Bronchial epithelial cell (primary cell): ENCODE measurements at places on chromosomes 12 and 14. TPM values are rescaled to one million over a fixed set of nuclear protein-coding genes. Genes with fewer than 3 reads are reported as not detected.

GRCh38 chr12:116692605-116693004 is 45.3 kb downstream of the SPRING1 start:
- no peak for DNase-seq

DNA sequence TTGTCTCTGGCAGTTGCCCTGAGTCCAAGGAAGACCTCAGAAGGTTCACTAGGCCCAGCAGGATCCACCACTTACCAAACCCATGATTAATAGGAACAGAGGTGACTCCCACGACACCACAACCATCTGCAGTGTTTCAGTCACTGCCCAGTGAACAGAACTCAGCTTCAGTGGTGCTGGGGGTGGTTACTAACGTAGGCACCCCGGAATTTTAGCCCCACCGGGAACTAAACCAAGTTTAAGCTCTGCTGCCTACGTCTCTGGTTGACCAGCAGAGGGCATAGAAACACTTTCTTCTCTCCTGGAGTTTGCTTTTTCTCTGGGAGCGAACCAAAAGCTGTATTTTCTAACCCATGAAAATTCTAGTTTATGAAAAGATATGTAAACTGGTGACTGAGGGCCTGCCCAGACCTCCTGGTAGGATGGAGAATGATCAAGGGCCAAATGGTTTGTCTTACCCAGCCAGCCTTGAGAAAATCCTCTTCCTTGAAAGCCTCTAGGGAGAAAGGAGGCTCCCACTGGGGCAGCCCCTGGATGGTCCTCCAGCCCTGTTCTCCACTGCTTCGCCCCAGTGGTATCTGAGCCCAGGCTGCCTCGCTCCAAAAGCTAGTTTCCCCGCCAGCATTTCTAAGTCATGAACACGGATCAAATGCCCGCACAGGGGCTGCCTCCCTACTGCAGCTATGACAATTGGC is 379.8 kb downstream of the DPF3 start:
- peak; percentile 27 for DNase-seq

DNA sequence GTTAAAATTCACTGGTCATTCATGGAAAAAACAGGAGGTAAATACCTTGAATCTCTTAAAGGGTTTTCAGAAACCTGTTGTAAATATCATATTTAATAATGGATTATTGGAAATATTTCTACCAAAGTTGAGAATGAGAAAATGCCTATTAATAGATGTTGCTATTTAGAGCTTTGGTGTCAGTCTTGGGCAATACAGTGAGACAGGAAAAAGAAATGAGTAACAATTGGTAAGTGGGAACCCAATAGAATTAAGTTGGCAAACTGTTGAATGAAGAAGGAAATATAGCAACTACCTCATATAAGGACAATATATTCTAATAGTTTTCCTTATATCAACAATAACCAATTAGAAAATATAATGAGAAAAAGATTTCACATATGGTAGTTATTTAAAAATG is 78.0 kb downstream of the ATF7IP start:
- peak; percentile 49 for DNase-seq

DNA sequence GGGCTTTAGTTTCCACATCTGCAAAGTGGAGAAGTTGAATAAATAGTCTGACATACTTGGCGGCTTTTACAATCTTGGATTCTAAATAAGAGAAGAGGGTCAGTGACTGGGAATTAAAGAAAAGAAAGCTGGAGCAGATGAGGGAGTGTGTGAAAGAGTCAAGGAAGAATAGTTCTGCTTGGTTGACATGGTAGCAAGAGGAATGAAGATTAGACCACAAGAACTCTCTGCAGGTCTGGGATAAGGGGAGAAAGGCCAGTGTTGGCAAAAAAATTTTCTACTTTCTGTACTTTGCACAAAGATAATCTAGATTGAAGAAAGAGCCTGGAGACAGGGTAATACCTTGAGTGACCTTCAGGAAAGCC is 5.9 kb downstream of the ITGB7 start:
- no peak for DNase-seq

The NPAS3 gene
- total RNA-seq = 0.13 TPM in 1 of 2 replicates, not detected in the other

DNA sequence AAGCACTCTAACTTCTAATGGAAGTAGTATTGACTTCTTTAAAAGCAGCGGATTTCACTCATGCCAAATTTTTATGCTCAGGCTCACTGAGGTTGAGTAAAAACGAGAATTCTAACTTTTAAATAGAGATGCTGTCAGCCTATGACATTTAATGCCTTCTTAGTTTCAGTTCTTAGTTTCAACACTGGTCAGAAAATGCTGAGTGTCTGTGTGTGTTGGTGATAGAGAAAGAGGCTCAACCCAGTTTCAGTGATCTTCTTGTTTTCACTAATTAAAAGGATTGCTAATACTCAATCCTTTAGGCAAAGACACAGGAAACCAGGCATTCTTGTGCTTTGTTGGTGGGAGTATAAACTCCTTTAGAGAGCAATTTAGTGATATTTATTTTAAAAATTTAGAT is 31.0 kb downstream of the PEBP1 start:
- no peak for DNase-seq

DNA sequence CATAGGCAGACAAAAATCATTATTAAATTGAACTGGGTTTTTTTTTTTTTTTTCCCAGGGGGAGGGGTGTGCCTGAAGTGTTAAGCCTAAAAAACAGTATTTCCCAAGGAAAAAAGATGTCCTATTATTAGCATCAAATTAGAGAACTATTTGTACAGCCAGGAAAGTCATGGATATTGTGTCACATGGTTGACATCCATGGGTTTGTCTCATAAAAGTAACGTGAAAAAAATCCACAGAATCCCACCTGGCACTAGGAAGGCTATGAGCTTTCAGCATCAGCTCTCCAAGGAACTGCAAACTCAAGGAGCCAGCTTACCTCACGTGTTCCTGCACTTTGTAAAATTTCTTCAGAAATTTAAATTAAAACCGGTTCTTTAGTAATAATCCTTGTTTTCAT is 69.1 kb upstream of the EGLN3 start:
- no peak for DNase-seq

The BTG1 gene
- total RNA-seq = 10.9 and 14.7 TPM in 2 replicates

The BDKRB1 gene
- total RNA-seq = 1.0 and 1.1 TPM in 2 replicates

DNA sequence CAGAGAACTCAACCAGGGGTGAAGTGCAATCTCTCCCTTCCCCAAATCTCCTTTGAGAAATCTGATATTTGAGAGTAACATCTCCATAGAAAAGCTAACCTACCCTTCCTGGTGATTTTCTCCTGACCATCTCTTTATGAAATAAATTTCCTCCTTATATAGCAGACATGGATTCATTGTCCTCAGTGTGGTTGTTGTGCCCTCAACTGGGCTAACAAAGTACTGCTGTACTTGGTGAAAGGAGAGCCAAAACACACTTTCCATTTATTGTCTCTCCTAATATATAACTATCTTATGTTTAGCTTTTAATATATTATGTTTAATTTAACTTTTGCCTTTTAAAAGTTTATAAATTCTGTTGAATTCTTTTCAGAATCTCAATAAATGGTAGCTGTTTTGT is 65.1 kb upstream of the SLCO1B1 start:
- DNase-seq = no peak

DNA sequence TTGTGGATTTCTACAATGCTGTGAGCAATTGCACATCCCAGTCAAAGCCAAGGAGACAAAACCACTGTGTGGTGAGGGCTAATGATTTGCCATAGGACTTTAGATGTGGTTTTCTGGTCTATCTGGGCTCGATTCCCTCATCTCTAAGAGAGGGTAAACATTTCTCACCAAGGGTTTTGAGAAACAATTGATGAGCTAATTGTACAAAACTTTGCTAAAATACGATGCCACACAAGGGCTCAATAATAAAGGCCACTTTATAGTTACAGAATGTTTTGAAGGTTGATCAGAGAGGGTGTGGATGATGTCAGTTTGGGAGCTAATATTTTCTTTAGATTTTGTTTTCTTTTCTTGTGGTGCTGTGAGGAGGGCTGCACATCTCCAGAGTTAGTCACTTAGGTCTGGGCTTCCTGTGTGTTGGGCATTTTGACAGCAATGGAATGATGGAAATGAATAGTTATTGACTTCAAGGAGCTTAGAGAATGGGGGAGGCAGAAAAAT is 60.8 kb upstream of the SLC38A4 start:
- peak; percentile 17 for DNase-seq

- DNase-seq = peak; percentile 13
Observed at GRCh38 chr14:67137744-67138371, 51.4 kb upstream of the GARIN2 start.

The RDH16 gene
- total RNA-seq = 0.51 and 1.6 TPM in 2 replicates

The DEPDC4 gene
- 1.8 and 2.1 TPM in 2 replicates for total RNA-seq

- DNase-seq = peak; percentile 12
Observed at GRCh38 chr14:25843481-25844470, 754.1 kb downstream of the NOVA1 start.

GRCh38 chr14:28767030-28767852 is 654 bp downstream of the FOXG1 start:
- no peak for DNase-seq

- no peak for DNase-seq
Observed at GRCh38 chr12:56348776-56349175, 10.1 kb downstream of the IL23A start.

GRCh38 chr12:115806000-115806399 is 471.5 kb downstream of the MED13L start:
- DNase-seq = no peak

DNA sequence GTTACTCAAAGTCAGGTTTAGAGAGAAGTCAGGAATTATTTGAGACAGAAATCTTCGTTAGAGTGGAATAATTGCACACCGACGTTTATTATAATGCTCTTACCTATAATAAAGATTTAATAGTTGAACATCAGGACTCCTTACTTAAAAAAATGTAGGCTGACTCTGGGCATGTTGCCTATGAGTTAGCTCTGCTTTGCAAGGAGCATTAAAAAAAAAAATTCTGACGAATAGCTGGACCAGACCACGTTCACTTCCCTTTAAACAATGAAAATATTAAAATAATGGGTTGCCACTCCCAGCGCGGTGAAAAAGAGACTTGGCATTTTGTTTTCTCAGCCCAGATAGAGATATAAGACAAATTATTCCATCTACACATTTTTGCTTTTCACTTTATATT is 574 bp upstream of the FANCM start:
- DNase-seq = peak; percentile 34

The AKAP5 gene
- total RNA-seq = under 0.01 and 0.13 TPM in 2 replicates
